ENCODE measurements at places on chromosomes 1 and 21.

GRCh38 chr1:156276532-156276931, 6.1 kb downstream of the SMG5 start:
- no peak for DNase-seq

DNA sequence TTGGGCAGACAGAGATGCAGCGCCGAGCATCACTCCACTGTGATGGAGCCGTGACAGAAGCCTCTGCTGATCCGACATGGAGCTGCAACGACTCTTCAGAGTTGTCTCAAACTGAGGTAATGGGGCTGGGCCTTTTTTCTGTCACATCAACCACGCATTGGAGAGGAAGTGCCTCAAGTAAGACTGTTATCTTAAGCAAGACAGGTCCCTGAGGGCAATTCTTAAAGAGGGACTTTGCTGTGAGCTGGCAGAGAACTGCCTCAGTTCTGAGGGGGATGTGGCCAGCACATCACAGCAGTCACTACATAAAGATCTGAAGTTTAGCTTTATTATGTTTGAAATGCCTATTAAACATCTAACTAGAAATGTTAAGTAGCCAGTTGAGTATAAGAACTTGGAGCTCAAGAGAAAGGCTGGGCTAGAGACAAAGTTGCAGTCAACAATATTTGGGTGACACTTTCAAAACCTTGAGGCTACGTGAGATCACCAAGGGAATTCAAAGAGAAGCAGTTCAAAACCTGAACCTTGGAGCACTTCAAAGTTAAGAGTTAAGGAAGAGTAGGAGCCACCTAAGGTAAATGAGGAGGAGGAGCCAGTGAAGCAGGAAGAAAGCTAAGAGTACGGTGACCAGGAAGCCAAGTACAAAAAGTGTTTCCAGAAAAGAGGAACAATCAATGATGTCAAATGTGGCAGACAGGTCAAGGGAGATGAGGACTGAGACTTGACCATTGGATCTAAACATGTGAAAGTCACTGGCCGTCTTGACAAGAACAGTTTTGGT, 54.2 kb upstream of the BCL9 start:
- DNase-seq, result no peak

DNA sequence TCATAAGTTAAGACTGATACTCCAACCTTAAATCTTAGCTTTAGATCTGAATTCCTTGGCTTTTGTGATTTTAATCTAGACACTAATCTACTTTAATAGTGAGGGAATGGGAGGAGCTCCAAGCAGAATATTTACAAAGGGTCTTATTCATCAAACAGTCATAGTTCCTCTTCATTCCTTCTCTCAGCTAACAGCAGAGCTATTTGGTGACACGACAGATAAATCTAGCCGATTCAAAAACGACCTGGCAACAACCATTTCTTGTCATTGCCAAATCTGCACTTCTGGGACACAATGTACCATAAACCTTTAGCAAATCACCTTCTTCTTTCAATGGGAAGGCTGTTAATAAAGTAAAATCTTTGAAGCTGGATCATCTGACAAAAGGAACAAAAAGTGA, 52.8 kb upstream of the FOXD3 start:
- DNase-seq, result no peak

GRCh38 chr21:25870084-25870483, 135.3 kb downstream of the GABPA start:
- no peak for DNase-seq

DNA sequence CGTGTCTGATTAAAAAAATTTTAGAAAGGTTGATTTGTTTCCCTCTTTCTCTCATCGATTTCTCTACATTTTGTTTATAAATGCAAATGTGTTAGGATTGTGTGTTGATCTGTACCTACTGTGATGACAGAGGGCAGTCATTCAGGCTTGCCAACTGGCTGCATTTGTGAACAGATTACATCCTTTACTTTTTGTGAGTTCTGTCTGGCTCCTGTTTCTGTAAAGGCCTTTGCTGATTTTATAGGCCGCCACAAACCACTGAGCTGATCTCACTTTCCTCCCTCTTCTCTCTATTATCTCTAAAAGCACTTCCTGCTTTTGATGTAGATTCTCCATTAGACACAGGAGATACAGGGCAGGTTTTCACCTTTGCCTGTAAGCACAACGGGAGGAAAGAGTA, 106.8 kb downstream of the ESRRG start:
- no peak for DNase-seq

DNA sequence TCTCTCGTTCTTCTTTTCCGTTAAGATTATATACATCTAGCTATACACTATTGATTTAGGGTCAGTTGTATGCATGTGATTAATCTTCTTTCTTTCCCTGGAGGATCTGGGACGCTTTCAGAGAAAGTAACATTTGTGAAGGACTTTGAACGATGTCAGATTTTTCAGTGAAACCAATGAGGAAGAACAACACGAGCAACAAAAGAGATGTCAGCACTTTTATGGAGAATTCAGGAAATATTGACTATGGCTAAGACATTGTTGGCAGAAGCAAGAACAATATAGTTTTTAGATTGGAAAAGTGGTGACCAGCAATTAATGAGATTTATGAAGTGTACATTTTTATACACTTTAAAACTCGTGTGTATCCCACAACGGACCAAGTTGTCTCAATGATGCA, 355.5 kb downstream of the TGFB2 start:
- DNase-seq, result no peak

- DNase-seq, result no peak
Observed at GRCh38 chr1:232390590-232390989, 239.3 kb downstream of the SIPA1L2 start.

- no peak for DNase-seq
Observed at GRCh38 chr1:40903106-40903505, 40.9 kb upstream of the CITED4 start.

Data from esophagus squamous epithelium (tissue), 5 donors.